ENCODE measurements at places on chromosomes 11 and 22.

- DNase-seq = no peak
Observed at GRCh38 chr11:109851780-109852390, 241.3 kb upstream of the ZC3H12C start.

DNA sequence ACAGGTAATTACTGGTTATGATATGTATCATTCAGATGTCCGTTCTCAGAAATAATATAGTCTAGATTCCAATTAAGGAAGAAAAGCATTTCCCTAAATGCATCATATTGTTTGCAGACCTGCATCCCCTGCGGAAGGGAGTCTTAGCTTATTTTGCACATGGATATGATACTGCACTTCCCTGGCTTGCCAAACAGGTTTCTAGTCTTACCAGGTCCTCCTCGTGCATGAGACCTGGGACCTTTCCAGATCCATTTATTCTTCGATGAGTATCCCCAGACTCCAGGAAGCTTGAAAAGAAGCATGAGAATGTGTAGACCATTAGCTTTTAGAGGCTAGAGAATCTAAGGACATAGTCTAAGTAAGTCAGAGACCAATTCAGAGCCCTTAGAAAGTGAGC, 30.6 kb downstream of the CYB5R2 start:
- DNase-seq = no peak

DNA sequence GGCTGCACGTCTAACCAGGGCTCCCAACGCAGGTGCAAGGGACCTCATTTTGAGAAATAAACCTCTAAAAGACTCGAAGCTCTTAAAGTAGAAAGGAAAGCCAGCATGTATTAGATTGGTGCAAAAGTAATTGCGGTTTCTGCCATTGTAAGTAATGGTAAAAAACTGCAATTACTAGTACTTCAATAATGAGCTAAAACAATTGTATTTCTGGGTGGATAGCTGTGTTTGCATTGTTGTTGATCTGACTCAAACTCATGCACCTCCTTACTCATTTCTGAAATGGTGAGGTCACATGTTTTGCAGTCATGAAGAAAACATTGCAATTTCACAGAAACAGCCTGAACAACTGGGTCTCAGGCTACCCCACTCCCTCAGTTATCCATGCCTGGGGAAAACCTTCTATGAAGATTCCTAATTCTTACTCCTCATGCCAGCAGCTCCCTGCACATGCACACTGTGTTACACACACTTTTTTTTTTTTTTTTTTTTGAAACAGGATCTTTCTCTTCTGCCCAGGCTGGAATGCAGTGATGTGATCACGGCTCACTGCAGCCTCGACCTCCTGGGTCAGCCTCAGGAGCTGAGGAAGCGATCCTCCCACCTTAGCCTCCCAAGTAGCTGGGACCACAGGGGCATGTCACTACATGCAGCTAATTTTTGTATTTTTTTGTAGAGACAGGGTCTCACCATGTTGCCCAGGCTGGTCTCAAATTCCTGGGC, 24.6 kb downstream of the VWCE start:
- DNase-seq = no peak

- DNase-seq = no peak
Observed at GRCh38 chr22:40654522-40655167, 18.1 kb upstream of the MRTFA start.

DNA sequence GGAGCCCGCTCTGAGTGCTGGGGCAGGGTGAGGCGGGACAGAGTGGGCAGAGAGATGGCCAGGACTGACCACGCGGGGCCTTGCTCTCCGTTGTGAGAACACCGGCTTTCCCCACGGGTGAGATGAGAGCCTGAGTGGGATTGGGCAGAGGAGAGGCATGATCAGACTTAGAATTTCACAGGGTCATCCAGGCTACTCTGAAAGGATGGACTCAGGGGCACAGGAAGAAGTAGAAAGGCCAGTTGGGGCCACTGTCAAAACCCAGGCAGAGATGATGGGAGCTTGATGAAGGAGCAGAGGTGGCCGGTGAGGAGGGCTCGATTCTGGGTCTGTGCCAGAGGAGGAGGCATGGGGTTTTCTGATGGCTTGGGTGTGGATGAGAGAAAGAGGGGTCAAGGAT, 63.8 kb upstream of the NUP50 start:
- DNase-seq = no peak

DNA sequence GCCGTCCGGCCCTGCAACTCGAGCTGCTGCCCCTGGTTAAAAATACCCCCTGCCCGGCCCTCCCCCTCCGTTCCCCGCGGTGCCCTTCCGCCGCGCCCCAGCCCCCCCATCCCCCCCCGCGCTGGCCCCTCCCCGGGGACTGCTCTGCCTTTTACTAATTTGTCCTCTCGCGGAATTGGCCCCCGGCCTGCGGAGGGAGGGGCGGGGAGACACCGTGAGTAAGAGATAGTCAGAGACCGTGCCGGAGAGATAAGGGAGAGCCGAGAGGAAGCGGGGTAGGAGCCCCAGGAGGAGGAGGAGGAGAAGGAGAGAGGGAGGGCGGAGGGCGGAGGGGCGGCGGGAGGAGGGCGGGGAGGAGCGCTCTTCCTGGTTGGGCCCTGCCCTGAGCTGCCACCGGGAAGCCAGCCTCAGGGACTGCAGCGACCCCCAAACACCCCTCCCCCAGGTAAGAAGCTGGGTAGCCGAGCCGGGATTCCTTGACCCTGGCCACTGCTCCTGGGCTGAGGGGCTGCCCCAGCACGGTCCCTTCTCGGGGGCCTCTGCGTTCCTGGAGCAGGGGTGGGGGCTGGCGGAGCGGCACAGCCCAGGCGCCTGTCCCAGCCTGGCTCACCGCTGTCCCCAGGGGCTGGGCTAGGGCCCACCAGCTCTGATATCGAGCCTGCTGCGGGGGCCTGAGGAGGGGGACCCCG, at the start of gene CAPN1:
Gene CAPN1, plus strand, starts transcription at position 360 of the 689 bp plus-strand sequence. CDS start 774 bp downstream, outside the sequence.
- peak; percentile 47 for DNase-seq

DNA sequence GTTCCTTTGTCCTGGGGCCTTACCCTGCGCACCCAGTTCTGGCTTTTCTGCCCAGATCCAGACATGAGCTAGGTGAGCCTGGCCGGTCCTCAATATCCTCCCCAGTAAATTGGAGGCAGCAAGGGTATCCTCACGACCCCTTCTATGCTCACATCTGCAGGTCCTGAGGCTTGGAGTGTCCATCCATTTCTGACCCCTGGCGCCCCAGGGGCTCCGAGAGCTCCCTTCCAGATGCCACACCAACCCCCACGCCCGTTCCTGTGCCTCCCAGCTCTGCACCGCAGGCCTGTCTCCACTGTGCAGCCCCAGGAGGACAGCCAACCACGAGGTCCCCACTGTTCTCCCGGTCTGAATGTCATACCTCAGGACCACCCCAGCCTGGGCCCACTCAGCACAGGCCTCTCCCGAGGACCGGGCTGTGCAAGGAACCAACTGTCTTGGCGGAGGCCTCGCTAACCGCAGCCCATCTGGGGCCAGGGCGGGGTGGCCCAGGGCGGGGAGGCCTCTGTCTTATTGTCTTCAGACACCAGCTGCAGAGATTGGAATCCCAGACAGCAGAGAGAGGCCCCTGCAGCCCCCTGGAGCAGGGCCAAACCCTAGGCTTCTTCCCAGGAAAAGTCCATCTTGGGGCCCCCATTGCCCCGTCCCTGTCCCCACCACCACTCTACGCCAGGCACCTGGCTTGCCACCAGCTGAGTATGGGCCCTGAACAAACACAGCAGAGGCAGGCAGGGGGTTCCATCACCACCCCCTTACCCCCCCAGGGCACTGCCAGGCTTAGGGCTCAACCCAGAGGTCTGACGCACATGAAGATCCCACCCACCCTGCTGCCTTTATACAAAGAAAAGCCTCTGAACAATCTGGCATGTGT, 39.3 kb downstream of the ALX4 start:
- DNase-seq = no peak

DNA sequence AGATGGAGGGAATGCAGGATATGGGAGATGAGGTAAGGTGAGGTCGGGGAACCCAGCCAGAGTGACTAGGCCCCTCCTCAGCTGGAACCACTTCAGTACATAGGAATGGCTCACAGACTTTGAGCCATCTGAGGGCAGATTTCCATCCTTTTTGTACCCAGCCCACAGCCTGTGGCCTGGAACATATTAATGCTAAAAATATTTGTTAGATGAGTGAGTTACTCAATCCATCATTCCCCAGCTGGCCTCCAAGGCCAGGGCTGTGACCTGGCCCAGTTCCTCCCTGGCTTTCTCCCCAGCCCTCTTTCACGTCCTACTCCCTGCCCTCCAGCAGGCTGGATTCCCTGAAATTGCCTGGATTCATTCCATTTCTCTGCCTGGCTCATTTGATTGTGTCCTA, 57.2 kb upstream of the PRDM11 start:
- no peak for DNase-seq

DNA sequence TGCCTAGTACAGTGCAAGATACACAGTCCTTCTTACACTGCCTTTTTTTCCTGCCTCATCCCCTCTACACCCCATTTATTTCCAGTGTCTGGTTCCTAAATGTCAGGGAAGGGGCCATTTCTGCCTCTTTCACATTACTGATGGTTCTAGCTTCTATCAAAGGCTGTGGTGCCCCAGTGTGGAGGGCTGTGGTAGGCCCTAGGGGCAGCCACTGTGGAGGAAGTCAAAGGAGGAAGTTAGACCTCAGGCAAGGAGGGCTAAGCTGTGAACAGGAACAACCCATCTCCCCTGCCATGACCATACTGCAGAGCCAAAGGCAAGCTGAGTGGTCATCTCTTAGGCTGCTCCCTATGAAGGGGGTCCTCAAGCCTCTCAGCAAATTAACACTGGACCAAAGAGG, 81.9 kb upstream of the CRTAM start:
- peak; percentile 49 for DNase-seq

DNA sequence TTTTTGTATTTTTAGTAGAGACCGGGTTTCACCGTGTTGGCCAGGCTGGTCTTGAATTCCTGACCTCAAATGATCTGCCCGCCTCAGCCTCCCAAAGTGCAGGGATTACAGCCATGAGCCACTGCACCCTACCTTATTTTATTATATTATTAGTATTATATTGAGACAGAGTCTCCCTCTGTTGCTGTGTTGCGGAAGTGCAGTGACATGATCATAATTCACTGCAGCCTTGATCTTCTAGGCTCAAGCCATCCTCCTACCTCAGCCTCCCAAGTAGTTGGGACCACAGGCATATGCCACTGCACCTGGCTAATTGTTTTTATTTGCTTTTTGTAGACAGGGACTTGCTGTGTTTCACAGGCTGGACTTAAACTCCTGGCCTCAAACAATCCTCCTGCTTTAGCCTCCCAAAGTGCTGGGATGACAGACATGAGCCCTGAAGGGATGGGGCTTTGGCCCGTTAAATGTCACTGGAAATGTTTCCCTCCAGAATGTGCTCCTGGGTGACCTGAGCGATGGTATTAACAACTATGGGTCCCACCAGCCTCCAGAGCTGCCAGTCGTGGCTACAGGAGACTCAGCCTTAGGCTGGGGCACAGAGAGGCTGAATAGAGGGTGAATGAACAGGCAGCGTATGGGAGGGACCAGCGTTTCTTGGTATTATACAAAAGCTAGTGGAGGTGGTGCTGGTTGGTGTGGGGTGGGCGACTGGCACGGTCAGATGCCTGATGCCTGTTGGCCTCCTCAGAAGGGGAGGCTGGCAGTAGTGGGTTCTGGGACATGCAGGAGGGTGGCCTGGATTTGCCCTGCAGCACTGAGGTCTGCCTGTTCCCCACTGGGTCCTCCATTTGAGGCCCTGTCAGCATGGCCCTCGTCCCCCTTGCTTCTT, 7.3 kb downstream of the TANGO2 start:
- DNase-seq = no peak

GRCh38 chr22:28977060-28977459, 84.6 kb downstream of the C22orf31 start:
- no peak for DNase-seq

DNA sequence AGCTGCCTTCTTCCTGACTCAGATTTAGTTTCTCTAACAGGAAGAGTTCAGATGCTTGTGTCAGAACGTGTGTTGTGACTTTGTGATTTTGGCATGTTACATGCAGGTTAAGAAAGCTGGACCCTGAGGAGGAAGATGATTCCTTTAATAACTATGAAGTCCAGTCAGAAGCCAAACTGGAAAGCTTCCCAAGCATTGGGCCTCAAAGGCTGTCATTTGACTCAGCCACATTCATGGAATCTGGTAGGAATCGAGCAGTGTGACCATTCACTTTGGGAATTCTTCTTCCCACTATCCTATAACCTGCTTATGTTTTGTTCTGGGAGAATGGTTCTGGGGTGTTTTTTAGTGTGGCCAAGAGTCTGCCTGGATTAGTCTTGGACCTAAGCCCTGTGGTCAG, 48.0 kb downstream of the CABIN1 start:
- no peak for DNase-seq

DNA sequence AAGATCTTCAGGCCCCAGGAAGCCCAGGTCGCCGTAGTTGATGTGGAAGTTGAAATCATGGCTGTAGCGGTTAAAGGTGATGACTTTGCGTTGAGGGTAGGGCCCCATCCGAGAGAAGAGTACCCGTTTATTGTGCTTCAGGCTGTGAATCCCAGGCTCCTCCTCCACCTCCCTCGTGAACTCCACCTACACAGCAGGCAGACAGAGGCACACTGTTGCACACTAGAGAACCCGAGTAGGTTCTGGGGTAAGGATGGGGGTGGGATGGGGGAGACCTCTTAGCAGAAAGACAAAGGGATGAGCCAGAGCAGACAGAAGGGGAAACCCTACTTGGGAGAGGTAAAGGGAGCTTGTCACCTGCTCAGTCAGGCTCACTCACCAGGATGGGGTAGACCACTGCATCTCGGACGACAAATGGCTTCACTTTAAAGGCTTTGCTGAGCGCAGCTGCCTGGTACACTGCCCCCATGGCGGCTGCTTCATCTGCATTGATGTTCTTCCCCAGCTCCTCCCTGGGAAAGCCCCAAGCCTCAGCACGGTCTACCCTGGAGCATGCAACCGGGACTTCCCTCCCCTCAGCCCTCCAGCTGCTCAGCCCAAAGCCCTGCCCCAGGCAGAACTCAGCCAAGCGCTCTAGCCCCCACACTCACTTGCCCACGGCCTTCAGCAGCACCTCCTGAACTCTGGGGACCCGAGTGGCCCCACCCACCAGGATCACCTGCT, 5.4 kb downstream of the HYOU1 start:
- no peak for DNase-seq

- no peak for DNase-seq
Observed at GRCh38 chr11:8329847-8330361, 66.2 kb upstream of the LMO1 start.

DNA sequence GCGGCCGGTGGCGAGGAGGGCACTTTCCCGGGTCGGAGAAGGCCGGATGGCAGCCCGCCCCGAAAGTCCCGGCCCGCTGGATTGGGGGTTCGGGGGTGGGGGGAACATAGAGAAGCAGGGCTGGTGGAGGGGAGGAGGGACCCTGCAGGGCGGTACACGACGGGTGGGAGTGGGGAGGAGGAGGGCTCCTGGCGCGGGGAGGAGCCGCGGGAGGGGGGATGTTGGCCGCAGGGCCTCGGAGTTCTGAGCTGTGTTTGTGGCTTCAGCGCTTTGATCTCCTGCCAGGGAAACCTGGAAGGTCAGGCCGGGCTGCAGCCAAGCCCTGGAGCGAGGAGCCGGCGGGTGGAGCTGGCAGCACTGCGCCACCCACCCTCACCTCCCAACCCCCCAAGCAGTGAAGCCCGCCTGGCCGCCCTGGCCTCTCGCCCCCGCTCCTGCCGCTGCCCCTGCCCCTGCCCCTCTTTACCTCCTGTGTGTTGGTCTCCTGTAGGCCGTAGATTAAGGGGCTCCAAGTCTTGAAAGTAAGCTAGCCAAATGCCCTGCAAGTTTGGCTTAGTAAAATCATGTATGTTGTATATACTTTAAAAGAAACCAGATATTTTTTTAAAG, 30.9 kb downstream of the C22orf31 start:
- no peak for DNase-seq

GRCh38 chr11:124176925-124177715, 6.0 kb upstream of the OR10D3 start:
- no peak for DNase-seq

Measured in stimulated activated naive CD4-positive, alpha-beta T cell (primary cell).